T-helper 9 cell (primary cell): ENCODE measurements at places on chromosomes 7 and 10.

DNA sequence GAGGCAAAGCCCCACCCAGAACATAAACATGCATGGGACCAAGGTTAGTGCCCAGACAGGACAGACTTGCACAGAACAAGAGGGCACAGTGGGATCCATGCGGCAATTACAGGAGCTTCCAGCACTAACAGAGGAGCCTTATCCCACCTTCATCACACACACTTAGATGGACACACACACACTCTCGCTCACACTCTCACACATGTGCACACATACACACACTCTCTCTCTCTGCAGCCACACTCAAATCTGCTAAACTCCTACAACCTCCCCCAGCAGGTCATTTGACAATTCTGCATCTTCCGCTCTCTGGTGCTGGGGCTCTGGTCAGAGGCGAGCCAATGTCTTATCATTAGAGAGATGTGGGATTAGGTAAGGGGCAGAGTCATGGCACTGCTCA is 120.5 kb downstream of the UBE2H start:
- no peak for DNase-seq

GRCh38 chr10:113494761-113495160 is 58.1 kb upstream of the HABP2 start:
- DNase-seq, result no peak

GRCh38 chr10:83978681-83979383 is 160.5 kb upstream of the GHITM start:
- DNase-seq, result no peak

- no peak for DNase-seq
Measured at GRCh38 chr10:118922972-118923371, 106.5 kb upstream of the NANOS1 start.

- DNase-seq, result no peak
Measured at GRCh38 chr7:2893411-2893861, 49.3 kb upstream of the GNA12 start.

DNA sequence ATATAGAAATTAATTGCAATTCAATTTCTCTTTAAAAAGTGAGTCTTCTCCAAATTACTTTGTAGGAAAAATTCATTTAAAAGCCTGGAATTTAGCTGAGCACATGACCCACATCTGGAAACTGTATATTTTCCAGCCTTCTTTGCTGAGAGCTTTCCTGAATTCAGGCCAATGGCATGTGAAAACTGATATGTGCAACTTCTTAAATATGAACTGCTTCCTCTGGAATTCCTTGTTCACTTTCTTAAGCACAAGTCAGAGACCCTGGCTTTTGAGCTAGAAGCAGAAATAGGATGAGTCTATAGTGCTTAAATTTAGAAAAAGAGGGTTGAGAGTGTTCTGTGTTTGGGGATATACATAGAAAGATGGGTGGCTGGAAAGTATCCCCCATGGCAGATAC is 365.1 kb upstream of the MTPN start:
- DNase-seq, result no peak

- no peak for DNase-seq
Measured at GRCh38 chr7:131164025-131164925, 163.4 kb upstream of the MKLN1 start.
